ENCODE measurements at places on chromosomes 7 and 10. TPM values are rescaled to one million over a fixed set of nuclear protein-coding genes. Genes with fewer than 3 reads are reported as not detected.
A peak's percentile ranks its signal among the peaks of the same experiment; 100 is the strongest.

GRCh38 chr10:91295346-91295745 lies 74.9 kb downstream of the PCGF5 start:
- DNase-seq = no peak

- DNase-seq = no peak
Observed at GRCh38 chr7:72403458-72404076, 8.6 kb downstream of the CALN1 start.

- DNase-seq = no peak
Observed at GRCh38 chr7:64557601-64558322, 5.1 kb downstream of the ZNF680 start.

- no peak for DNase-seq
Observed at GRCh38 chr10:74963549-74963948, 137.1 kb downstream of the KAT6B start.

DNA sequence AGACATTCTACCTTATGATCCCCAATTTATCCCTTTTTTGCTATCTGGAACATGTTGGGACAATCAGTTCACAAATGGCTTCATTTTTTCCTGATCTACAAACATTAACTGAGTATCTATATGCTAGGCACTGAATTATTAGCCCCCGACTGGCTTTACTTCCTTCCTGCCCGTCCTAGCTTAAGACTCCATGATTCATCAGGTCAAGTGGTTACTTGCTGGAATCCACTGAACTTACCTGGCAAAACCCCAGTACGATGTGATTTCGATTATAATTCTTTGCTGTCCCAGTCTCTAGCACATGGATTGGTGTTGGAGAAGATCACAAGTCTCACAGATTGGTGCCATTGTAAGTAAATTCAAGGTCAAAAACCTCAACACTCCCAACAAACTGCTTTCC lies 77.1 kb downstream of the ORC5 start:
- no peak for DNase-seq

- peak; percentile 80 for DNase-seq
Observed at GRCh38 chr10:79347226-79347893, at the start of gene PPIF. PPIF (plus strand) TSS chr10:79347469; CDS start chr10:79347549, 80 bp downstream.

DNA sequence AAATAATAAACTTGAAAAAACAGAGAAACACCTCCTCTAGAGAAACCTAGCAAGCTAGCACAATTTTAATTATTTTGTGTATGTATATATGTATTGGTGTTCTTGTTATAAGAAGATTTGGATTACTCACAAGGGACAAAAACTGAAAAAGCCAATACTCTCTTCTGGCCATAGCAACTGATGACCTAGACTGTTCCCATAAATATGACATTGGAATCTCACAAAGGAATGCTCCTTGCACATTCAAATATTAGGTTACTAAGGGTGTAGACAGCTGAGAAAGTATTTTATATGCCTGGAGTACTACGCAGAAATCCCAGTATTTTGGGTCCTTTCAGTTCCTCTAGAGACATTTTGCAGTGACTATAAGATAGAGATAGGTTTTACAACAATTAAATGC lies 279.4 kb downstream of the FZD1 start:
- DNase-seq = no peak

GRCh38 chr7:16193631-16194030 lies 227.7 kb downstream of the CRPPA start:
- no peak for DNase-seq

DNA sequence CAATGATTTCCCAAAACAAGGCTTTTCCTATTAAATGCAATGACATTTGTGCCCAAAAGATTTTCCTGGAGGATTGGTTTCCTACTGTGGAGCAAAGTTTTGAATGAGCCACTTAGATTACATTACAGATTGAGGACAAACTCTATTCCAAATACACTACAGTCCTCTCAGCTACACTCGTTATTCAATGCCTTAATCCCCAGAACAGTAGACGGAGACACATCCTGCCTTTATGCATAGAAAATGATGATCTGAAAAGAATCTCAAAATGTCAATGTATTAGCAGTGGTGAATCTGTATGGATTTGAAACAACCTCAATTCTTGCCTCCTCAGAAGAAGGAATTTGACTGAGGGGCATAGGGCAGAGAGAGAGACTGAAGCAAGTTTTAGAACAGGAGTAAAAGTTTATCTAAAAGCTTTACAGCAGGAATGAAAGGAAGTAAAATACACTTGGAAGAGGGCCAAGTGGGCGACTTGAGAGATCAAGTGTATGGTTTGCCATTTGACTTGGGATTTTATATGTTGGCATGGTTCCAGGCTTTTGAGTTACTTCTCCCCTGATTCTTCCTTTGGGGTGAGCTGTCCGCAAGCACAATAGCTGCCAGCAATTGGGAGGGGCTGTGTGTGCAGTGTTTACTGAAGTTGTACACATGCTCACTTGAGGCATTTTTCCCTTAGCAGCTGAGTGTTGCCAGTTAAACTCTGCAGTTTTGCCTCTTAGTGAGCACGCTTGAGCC lies 891.9 kb upstream of the MBL2 start:
- peak; percentile 78 for DNase-seq

DNA sequence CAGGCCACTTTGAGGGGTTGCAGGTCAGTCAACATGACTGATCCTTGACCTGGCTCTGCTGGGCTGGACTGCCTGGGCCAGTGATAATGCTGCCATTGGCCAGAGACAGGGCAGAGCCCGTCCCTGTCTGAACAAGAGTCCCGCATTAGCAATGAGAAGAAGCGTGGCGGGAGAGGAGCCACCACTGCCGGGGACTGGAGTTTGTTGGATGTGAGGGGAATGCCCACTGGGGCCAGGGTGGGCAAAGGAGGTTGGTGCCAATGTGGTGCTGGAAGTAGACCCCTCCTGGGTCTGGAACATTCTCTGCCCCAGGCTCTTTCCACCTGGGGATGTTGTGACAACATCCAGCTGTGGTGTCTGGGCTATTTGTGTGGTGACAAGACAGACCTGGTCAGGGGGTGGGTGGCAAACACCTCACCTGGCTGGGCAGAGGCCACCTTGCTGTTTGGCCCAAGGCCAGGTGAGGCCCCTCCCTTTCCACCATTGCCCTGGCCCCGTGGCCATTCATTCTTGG lies 7.6 kb downstream of the SAP25 start:
- no peak for DNase-seq

DNA sequence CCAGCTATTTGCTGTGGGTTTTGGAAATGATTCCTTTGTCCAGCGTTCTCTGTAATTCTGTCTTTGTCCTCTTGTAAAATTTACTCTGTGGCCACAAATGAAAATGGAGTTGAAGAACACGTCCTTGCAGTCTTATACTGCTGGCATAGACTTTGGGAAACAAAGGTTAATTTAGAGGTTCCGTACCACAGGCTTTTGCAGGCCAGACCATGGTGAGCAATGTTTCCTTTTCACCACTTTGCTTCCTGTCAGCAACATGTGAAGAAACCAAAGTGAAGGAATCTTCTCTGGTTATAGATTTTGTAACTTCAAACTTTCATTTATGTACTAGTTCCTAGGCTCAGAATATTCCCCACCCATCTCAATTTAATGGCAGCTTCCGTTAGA lies 488.5 kb downstream of the MDFIC start:
- DNase-seq = no peak

GRCh38 chr7:105429746-105430612 lies 41.3 kb upstream of the SRPK2 start:
- DNase-seq = no peak

DNA sequence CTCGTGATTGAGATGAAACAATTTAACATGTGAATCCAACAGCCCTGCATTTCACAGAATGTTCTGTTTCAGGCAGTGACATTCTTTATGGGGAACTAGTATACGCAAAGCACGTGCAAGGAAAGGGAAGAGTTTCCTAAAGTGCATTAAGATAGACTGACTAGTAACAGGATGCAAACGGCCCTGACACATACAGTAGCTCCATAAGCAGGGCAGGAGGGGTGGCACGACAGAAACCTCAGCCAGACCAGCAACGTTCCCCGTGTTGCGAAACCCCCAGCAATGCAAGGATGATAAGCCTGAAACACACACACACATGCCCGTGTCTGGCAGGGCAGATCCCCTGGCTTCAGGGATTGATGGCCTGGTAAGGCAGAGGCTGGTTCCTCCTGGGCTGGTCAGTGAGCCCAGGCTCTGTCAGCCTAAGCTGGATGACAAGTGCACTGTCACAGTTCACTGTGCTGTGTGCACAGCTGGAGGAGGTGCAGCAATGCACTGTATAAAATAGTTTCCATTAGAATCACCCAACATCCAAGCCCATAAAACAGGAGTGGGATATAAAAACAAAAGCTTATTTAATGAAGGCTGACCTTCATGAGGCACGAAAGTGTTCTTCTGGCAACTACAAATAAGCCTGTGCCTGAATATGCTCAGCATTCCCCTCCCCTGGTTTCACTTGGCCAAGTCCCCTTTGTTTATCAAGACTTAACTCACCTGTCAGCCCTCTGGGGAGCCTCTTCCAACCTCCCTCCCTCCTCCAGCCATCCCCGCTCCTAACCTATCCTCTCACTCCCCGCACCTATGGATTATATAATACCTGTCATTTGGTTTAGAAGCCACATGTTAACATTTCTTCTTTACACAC lies 88.8 kb downstream of the GSAP start:
- no peak for DNase-seq

DNA sequence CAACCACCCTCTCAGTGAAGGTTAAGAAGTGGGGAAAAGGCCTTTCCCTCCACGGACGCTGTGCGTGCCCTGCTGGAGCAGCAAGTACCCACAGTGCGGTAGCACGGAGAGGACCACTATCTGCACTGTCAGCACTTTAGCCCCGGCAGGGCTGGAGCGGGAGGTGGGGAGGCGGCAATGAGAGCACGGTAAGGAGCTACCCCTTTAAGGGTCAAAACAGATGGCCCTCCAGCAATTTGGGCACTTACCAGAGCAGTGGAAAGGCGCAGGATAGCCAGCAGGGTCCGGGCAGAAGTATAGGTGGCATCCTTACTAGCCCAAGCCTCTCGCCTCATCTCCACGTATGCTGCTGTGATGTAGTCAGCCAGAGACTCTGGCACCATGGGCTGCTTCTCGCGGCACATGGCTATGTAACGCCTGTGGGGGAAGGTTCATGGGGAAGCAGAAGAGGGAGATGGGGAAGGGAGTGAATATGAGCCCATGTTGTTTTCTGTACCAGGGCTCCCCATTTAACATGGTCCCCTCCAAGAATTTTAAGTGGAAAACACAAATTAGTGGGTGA lies 5.2 kb downstream of the COPS6 start:
- no peak for DNase-seq

DNA sequence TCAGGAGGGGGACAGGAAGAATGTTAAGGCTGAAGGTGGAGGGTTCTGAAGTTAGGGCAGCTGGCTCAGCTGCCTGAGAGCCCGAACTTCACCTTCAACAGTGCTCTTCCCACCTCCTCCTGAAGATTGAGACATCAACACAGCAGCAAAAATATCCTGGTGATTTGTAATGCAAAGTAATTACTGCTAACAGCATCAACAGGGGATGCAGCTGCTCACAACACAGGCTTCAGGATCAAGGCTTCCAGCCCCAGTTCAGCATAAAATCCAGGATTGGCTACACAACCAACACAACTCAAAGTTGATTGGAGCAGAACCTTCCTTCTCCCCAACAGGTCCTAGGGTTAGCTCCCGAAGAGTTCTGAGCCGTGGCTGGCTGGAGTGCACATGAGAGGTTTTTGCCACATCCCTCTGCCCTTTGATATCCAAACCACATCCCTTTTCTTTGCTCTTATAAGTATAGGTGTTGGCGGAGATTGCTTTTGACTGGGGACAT lies 242.4 kb downstream of the KIAA1217 start:
- DNase-seq = no peak

GRCh38 chr7:95933618-95934017 lies 161.3 kb downstream of the DYNC1I1 start:
- DNase-seq = no peak

DNA sequence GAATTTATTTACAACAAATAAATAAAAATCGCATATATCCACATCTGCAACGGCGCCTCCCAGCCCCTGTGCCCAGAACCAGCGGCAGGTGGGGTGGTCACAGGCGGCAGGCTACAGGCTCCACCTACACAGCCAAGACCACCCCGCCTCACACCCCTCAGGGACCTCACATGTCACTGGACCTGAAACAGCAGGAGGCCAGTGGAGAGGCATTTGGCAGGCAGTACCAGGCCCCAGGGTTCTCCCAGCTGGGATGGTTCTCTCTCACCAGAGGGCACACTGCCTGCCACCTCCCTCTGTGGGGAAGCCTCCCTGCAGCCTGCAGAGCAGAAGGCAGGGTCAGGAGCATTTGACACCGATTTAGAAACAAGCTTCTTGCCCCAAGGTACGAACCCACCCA lies 81.5 kb downstream of the MAD1L1 start:
- no peak for DNase-seq

GRCh38 chr10:11936389-11937152 lies 106.0 kb downstream of the UPF2 start:
- no peak for DNase-seq

GRCh38 chr10:126734015-126734414 lies 63.5 kb upstream of the C10orf90 start:
- no peak for DNase-seq

GRCh38 chr7:83105948-83106347 lies 56.7 kb downstream of the PCLO start:
- DNase-seq = no peak

DNA sequence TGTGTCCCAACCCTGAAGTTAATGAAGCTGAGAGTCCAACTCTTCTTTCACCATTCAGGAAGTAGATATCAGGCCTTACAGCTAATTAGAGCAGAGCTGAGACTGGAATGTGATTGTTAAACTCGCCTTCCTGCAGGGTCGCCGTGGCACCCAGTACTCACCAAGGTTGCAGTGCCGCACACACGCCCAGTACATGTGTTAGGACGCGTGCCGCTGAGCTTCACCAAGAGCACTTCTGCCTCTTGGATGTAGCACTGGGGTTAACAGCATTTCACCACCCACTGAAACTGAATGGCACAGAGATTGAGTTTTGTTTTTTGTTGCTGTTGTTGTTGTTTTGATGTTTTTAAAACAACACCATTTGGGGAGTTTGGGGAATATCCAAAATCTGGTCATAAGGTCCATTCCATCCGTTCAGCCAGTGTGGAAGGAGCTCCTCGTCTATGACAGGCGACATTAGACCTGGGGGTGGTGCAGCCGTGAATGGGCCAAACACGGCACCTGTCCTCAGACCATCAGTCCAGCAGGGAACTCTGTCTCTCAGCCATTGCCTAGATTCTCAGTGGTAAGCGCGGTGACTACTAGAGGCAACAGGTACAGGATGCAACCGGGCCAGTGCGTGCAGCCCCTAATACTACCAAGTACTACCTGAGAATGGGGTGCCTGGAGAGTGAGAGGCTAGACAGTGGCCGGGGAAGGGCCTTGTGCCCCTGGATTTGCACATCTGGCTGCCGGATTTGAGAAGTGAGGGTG lies 21.9 kb downstream of the WIPI2 start:
- no peak for DNase-seq

- DNase-seq = no peak
Observed at GRCh38 chr10:48799341-48800006, 114.8 kb downstream of the WDFY4 start.

Gene HOXA13
- 24.4 TPM for polyA plus RNA-seq

Gene CHN2
- polyA plus RNA-seq = 6.8 TPM

Gene EPO
- not detected for polyA plus RNA-seq

Gene ACTL6B
- polyA plus RNA-seq = 0.19 TPM

Gene PLAC9
- 54.3 TPM for polyA plus RNA-seq

Gene RAPGEF5
- 12.6 TPM for polyA plus RNA-seq

Gene OR6B1
- polyA plus RNA-seq = not detected

All from urinary bladder (tissue), 4 donors.